ENCODE measurements at places on chromosomes 7 and 10.

DNA sequence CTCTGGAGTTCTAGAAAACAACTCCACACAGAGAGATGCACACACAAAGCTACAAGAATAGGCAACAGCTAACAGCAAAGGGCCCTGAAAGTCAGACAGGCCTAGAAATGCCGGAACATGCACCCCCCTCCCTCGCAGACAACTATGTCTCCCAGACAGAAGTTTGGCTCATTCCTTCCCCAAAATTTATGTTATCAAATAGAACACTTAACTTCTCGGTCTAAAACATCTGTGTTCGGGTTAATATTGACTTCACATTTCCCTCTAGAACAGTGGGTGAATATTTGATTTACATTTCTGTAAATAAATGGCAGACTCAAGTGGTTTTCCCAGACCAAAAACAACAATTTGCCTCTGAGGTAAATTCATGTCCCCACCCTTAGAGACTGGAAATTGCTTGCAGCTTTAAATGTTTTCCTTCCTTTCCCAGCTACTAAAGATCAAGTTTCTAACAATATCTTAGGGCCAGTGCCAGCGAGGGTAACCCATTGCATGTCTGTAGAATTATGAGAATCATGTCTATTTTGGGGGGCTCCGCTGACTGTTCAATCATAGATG lies 92.5 kb upstream of the INHBA start:
- DNase-seq: no peak

- no peak for DNase-seq
Measured at GRCh38 chr7:17305387-17306171, 7.1 kb downstream of the AHR start.

DNA sequence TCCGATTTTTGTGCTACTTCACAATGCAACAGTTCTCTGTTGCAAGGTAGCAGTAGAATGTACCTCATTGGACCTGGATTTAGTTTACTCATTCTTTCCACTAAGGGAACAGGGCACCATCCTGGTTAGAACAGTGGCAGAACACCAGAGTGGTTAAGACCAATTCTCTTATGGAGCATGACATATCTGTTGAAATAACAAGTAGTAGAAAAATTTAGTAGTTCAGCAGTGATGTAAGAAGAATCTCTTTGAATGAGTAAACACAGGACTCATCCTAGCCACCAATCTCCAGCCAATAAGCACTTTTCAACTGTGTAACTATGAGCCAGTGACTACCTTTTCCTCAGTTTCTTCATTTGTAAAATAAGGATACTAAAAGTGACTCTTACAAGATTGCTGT lies 2.4 kb downstream of the ANKRD22 start:
- DNase-seq: no peak

DNA sequence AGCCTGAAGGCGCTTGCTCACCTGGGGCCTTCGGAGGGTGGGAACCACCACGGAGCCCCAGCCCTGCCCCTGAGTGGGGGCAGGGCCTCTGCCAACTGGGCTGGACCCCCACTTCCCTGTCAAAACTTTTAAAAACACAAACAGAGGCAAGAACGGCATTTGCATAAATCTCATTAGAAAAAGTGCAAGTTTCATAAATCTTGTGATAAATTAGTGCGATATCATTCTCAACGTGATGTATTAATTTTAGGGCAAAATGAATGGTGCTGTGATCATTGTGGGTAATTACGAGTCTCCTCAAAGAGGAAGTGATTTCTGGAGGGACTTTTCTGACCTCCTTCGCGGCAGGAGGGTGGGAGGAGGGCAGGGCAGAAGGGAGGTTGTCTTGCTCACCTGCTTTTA lies 98.3 kb downstream of the CDH23 start:
- DNase-seq: no peak

DNA sequence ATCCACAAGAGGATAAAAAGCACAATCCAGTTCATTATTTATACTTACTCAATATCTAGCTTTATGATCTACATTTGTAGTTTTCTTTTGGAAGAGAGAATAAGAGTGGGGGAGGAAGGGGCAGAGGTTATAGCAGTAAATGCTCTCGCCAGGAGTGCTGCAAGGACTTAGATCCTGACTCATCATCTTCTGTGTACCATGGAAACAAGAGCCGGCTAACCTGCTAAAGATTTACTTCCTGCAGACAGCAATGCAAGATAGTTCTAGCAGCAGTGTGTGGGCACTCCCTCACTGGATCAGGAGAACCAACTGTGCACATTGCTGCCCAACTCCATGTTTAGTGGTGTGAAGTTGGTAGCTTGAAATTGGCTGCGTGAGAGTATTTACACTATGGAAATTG lies 47.7 kb upstream of the TRIL start:
- no peak for DNase-seq

DNA sequence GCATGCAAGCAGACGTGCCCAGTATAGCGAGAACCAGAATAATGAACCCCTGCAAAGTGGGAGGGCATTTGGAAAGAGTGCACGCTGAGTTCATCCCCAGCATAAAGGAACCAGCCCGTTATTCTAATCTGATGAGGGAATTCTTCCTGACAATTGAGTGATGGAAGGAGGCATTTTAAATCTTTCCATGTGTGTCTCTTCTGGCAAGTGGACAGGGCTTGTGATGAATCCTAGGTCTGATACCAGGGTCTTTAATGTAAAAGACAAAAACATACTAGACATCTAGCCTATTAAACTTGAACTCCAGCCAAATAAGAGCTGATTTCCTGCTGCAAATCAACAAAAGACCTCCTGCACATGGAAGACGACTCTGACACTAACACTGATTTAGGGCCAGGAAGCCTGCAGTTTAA lies 301.2 kb downstream of the DPP6 start:
- DNase-seq: no peak

DNA sequence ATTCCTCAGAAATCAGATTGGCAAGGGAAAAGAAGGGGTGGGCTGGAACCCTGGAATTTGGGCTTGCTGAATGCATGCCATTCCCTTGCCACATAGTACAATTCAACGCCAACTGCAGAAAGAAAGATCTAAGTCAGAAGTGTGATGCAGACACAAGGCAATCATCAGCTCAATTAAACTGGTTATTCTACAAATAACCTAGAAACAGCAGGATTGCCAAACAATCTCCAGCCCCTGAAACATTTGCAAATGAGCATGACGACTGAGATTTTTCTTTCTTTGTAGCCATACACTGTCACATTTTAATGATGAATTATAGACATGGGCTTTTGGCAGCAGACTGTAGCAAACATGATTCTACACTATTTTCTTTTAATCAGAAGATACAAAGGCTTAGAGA lies 16.5 kb upstream of the CREB5 start:
- DNase-seq: no peak

DNA sequence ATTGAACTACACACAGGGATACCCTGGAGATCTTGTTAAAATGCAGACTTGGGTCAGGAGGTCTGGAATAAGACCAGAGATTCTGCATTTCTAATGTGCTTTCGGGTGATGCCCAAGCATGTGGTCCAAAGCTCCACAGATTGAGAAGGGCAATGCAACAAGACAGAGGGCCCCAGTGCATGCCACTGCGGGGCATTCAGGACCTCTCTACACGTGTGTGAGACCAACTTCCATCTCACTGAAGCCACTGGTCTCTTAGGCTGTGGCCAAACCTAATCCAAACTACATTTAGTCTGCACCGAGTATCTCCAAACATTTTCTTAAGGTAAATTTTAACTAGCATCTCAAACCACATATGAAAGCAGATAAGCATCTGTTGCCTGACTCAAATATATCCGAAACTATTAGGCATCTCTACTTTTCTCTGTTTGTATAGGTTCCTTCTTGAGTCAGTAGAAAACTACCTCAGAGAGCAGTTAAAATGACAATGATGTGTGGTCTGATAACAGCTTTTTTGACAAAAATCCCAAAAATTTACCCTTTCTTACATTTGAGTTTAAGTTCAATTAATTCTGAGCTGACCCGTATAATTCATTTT lies 107.5 kb downstream of the ELMO1 start:
- DNase-seq: no peak

DNA sequence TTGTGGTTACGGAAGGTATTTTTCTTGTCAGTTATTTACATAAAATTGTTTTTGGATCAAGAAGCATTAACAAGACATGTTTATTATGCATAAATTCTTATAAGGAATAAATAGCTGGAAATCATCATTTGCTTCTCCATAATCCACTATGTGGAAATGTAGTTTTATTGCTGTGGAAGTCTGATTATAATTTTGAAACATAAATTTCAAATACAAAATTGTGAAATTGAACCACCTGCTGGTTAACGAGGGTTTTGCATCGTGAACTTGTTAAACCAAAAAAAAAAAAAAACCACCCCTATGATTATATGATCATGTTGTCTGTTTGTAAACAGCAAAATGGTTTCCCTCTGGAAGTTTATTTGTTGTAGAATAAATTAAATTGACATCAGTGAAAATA lies 25.9 kb downstream of the ABRAXAS2 start:
- DNase-seq: no peak

- DNase-seq: no peak
Measured at GRCh38 chr10:106508950-106509349, 655.6 kb downstream of the SORCS1 start.

DNA sequence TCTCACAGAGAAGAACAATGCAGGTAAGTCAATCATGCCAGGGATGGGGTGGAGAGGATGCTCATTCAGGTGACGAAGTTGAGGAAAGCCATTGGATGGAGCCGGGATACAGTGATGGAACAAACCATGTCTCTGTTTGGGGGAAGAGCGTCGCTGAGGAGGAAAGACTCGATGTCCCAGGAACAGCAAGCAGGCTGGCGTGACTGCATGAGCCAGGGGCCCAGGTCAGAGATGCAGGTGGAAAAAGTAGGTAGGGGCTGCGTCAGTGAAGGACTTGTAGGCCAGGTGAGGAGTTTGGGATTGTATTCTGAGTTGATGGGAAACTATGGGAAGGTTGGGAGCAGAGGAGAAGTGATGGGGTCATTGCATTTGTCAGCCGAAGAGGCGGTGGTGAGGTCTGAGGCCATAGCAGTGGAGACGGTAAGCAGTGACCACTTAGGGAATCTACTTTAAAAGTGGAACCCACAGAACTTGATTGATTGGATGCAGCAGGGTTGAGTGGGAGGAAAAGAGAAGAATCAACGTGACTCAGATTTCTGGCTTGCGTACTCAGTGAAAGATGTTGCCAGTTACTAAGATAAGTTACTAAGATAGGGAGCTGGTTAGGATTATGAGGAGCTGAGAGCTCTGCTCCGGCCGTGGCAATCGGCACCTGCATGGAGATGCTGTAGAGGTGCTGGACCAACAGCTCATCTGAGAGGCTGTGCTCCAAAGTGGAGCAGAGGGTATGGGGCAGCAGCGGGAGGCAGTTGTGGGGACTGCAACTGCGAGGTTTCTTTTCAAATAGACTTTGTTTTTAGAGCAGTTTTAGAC lies 12.5 kb upstream of the IL2RA start:
- DNase-seq: no peak

GRCh38 chr7:154857728-154858681 lies 144.9 kb downstream of the PAXIP1 start:
- no peak for DNase-seq

- DNase-seq: no peak
Measured at GRCh38 chr7:91201442-91202113, 62.7 kb upstream of the FZD1 start.
